ENCODE measurements at places on chromosomes 1 and 21.

GRCh38 chr21:41614511-41614910, 106.6 kb upstream of the TMPRSS2 start:
- no peak for DNase-seq

GRCh38 chr1:152189657-152190442, 30.8 kb upstream of the RPTN start:
- peak; percentile 71 for DNase-seq

- no peak for DNase-seq
These were observed 937.4 kb upstream of the TMPRSS15 start for GRCh38 chr21:19340954-19341353.

GRCh38 chr1:164637461-164638375, 78.7 kb downstream of the PBX1 start:
- DNase-seq, result no peak

GRCh38 chr1:203055161-203055799, 29.0 kb downstream of the PPFIA4 start:
- DNase-seq, result no peak

DNA sequence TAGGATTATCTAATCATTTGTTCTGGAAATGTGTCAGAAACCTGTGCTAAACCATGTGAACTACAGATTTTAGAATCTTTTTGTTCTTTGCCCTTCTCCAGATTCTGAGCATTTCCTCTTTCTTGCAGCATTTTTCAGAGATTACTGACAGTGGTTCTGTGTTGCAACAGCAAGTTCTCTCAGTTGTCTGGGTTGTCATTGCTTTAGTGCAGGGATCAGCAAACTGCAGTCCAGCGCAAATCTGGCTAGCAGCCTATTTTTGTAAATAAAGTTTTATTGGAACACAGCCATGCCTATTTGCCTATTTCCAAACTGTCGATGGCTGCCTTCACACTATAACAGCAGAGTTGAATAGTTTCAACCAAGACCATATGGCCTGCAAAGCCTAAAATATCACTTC, 66.3 kb upstream of the LRRC8D start:
- DNase-seq, result no peak

GRCh38 chr21:43949499-43950208, 62.5 kb upstream of the TRAPPC10 start:
- no peak for DNase-seq

DNA sequence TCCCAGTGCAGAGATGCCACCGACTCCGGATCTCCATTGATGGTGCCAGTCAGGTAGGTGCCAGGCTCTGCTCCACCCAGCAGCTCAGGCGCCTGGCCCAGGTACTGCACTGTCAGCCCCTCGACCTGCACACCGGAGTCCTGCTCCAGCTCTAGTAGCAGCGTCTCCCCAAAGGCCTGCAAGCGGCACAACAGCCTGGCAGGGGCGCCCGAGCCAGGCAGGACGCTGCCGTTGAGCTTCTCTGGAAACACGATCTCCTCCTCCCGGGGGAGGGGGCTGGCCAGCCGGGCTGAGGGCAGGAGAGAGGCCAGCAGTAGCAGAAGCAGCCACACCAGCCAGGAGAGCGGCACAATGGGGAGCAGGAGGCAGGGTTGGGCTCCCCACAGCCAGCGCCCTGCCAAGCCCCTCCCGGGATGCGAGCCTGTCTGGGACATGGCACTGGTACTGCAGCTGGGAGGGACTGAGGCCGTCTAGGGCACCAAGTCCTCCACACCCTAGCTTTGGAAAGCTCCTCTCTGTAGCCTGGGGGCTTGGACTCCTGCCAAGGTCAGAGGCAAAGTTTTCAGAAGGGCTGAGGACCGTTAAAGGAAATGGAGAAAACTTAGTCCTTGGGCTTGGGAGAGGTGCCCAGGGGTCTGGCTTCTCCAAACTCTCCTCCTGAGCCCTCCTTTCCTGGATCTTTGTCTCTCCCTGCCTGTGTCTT, 509 bp downstream of the ADAMTS4 start:
- no peak for DNase-seq

Measured in SJSA1 (cell line).